ENCODE measurements at places on chromosomes 12 and 14.

DNA sequence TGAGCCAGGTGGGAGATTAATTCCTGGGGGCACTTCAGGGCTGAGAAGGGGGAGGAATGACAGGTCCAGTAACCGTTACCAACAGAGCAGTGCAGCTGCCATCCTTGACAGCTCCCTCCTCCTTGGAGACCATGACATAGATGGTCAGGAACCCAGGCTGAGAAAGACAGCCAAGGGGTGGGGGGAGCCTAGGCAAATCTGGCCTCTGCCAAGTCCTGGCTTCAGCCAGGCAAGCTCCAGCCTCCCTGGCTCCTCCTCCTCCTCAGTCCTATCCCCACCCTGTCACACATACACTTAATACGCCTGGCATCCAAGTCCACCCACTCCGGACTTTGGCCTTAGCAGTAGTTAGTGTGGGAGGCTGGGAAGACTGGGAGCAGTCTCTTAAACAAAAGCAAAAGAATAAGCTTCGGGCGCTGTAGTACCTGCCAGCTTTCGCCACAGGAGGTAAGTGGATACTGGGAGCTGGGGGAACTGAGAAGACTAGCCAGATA lies at the start of gene RDH5:
TSS of gene RDH5 (plus strand) at position 323 of the 494 bp plus-strand sequence. CDS start 792 bp downstream, outside the sequence.
- DNase-seq: no peak

DNA sequence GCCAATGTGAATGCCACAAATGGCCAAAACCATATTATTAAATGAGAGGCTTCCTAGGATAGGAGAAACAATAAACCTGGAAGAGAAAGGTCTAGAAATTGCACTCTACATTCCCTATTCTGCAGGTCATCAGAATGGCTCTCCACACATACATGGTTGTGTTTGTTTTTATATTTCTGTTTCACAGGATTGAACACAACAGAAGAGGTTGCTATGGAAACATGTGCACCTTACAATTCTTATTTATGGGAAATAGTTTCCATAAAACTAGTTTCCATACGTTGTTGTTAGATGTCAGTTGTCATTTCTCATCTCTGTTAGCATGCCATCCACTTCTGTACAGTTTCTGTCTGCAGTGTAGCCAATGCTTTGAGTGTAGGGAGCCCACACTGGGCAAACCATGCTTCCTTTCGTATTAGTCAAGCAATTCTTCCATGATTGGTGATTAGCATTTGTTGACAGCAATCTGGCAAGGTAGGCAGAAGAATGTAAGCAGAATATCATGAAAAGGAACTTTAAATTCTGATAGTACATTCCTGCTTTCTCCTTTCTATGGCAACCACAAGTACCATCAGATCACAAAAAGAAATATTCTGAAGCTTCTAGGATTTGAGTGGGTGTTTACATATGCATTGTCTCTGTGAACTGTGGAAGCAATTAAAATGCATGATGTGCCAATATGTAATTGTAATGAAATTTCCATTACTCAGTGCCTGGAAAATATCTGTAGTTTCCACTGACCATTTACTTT lies 141.6 kb upstream of the AVPR1A start:
- no peak for DNase-seq

GRCh38 chr14:73896521-73896920 lies 9.9 kb downstream of the ZNF410 start:
- DNase-seq: no peak

GRCh38 chr14:95489214-95490137 lies 27.0 kb downstream of the SYNE3 start:
- DNase-seq: no peak

DNA sequence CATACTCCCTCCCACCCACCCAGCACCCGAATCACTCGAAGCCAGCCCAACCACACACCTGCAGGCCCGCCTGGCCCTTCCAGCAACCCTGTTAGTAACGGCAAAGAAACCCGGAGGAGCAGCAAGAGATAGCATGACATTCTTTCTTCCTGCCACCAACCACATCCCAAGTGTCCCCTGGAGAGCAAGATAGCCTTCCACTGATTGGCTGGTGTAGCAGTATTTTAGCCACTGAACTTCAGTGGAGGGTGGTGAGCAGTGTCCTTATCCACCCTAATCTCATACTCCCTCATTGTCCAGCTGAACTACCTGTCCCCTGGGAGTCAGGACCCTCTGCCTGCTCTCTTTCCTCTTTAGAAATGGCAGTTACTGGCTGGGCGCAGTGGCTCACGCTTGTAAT lies 769 bp upstream of the SLC39A5 start:
- DNase-seq: no peak

DNA sequence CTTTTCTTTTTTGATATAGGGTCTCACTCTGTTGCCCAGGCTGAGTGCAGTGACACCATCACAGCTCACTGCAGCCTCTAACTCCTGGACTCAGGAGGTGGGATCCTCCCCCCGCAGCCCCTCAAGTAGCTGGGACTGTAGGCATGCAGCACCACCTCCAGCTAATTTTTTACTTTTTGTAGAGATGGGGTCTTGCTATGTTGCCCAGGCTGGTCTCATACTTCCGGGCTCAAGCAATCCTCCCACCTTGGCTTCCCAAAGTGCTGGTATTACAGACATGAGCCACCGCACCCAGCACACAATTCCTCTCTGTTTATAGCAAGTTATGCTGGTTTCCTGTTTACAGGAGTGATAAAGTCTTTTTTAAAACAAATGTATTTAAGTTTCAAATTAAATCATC lies 39.5 kb upstream of the HIF1A start:
- no peak for DNase-seq

DNA sequence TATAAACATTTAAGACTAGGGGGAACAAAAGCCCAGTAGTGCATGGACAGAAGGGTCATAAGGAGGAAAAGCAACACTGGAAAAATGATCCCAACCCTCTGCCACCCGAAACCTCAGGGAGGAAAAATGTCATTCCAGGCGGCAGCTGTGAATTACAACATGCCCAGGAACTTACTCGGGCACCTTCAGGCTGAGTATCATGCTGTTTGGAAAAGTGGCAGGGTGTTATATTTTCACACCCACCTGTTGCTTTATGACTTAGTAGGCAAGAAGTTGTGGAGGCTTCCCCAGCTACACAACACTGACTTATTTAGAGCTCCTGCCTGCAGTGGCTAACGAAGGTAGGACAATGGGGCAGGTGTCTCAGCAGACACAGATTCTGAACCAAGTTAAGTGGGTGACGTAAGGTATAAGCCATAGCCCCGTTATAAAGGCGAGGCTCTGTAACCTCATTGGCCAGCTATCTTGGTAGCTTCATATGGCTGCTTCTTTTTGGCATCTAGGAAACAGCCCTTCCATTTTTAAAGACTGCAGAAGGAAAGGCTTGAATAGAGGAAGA lies 96.1 kb upstream of the IFNG-AS1 start:
- no peak for DNase-seq

GRCh38 chr14:105487449-105487985 lies 831 bp downstream of the CRIP1 start:
- DNase-seq: peak; percentile 62

- DNase-seq: no peak
Measured at GRCh38 chr14:37991027-37991426, 216.7 kb upstream of the SSTR1 start.

- DNase-seq: no peak
Measured at GRCh38 chr12:99136516-99136915, 491.4 kb downstream of the APAF1 start.

DNA sequence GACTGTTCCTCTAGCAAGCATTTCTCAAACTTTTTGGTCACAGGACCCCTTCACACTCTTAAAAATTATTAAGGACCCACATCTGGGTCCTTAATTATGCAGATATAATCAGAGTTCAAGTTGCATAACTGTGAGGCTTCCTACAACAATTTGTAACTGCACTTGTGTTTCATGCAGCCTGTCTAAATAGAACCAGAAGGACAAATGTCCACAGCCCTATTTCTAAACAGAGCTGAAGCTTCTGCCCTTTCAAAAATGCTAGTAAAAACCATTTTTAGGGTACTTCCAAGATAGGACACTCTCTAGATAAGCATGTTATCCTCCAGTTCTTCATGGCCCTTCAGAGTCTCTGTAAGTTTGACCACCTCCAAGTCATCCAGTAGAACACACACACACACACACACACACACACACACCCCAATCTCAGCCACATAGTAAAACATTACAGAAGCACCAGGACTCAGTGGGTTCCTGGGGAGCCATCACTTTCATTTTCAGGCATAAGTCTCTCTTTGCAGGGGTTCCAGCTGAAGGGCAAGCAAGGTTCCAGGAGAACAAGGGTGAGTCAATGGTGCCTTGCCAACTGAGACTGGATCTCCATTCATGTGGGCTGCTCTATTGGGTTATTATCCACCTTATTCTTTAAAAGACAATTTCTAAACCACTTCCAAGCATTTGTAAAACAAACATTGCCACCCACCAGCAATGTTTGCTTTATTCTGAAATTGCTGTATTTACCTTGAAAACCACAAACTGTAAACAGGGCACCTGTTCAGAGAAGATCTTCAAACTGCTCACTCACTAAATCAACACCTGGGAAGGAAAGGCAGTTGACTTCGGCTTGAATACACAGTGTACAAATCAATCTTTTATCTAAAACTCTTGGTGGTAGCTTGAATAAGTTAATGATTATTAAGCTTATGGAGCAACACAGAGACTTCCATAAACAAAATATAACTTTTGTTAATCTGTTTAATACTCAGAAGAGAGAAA lies 64.1 kb downstream of the ITPR2 start:
- DNase-seq: peak; percentile 75

DNA sequence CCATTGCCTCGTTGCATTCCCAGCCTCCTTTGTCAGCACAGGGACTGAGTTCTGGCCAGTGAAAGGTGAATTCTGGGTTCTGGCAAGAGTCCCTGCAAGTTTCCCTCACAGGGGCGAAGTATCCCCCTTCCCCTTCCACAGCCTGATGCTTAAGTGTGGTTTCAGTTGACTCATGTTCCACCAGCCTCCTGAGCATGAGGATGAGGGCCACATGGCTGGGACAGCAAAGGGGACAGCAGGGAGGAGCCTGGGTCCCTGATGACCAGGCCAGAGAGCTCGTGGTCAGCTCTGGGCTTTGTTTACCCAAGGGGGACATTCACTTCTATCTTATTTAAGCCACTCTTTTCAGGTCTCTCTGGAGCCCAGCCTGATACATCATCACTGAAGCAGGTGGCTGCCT lies 36.5 kb downstream of the CACNA2D4 start:
- no peak for DNase-seq

DNA sequence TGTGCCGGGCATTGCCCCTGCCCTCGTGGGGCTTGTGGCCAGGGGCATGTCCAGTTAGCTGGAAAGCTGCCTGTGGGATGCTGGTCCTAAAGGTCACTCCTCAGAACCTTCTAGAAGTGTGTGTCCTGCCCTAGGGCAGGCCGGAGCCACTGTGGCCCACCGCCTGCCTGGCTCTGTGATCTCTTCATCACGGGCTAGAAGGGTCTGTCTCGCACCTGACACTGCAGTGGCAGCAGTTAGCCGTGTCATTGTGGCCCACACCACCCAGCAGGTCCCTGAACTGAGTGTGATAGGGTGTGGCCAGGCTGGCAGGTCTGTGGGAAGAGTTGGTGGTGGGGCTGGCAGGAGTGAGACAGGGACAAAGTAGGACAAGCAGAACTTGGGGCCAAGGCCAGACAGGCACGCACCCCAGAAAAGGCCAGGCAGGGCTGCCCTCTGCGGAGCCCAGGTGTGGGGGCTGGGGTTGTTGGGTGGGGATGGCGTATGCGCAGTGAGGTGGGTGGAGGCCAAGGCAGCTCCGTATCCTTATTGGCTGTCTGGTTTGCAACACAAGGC lies 41.2 kb downstream of the ADGRD1 start:
- DNase-seq: no peak

DNA sequence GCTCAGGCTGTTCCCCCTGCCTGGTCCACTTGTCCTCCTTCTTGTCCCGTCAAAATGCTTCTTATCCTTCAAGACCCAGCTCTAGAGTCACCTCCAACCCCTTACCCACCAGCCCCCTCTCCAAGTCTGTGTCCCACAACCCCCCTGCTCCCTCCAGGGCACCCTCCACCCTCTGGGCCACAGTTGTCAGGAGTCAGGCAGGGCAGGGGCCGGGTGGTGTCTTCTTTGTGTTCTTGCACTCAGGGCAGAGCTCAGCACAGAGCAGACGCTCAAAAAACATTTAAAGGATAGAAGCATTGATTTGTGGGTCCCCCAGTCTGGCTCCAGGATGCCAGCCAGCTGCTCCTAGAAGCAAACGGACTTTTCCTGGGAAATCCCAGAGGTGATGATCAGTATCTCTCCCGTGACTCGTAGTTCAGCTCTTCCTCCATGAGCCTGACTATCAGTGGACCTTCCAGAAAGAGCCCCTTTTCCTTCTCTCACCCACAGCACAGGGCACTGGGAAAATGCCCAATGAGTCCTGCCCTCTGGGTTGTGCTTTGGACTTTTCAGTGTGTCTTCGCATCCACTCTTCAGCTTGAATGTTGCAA lies 17.2 kb upstream of the BDKRB1 start:
- DNase-seq: no peak

GRCh38 chr12:119749666-119750065 lies 81.7 kb downstream of the PRKAB1 start:
- no peak for DNase-seq

GRCh38 chr12:70560671-70561070 lies 76.6 kb downstream of the PTPRB start:
- no peak for DNase-seq

DNA sequence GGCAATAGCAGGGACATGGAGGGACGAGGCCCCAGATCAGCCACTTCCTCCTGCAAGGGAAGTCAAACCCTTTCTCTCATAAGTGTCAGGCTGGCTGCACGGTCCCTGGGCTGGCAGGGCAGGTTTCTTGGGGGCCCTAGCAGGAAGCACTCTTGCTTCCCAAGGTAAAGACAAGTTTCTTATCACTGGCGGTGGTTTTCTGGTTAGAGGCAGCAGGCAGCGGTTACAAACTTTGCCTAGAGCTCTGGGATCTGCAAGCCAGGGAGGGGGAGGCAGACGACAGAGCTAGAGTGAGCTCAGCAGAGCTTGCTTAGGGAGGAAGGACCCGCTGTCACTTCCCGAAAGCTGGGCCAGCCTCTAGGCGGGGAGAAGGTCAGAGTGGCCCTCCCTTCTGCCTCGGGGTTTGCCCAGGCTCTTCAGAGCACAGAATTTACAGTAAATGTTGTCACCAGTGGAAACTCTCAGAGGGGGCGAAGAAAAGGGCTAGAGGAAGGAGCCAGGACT lies 20.4 kb downstream of the BATF start:
- peak; percentile 78 for DNase-seq

GRCh38 chr12:53586745-53587144 lies 39.4 kb downstream of the ATF7 start:
- no peak for DNase-seq

GRCh38 chr12:110689281-110690126 lies 589 bp upstream of the HVCN1 start:
- DNase-seq: peak; percentile 81

DNA sequence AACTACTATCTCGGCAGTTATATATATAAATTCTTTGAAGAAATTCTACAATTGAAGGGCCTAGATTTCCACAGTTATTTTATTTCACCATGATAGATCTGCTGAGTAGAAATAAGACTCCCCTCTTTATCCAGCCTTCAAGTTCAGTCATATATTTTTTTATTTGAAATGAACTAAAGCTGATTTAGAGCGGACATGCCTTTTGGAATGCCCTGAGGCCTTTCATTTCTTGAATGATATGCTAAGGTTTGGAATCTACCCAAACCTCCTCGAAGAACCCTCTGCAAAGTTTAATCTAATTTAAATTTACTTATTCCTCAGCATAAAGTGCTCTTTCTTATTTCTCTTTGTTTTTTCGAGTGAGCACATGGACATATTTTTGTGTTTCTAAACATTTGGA lies 15.1 kb downstream of the SIX1 start:
- DNase-seq: no peak

All from DND-41 (cell line).